Purkinje cell (primary cell): ENCODE measurements at places on chromosomes 11 and 22. TPM values are rescaled to one million over a fixed set of nuclear protein-coding genes. Genes with fewer than 3 reads are reported as not detected.

SCN3B gene
- 14.8 and 42.9 TPM in 2 replicates for polyA plus RNA-seq

TRIM48 gene
- not detected in 2 replicates for polyA plus RNA-seq

MS4A4A gene
- polyA plus RNA-seq, result not detected in 2 replicates

FAM227A gene
- 0.07 and 0.93 TPM in 2 replicates for polyA plus RNA-seq

CYTH4 gene
- polyA plus RNA-seq, result not detected in 2 replicates

ABCC8 gene
- polyA plus RNA-seq, result 43.7 and 48.2 TPM in 2 replicates
